ENCODE measurements at places on chromosomes 7 and 10.

GRCh38 chr7:149060156-149060555 lies 30.4 kb downstream of the ZNF786 start:
- no peak for DNase-seq

- no peak for DNase-seq
These were observed 68.1 kb downstream of the CNOT4 start for GRCh38 chr7:135441791-135442190.

DNA sequence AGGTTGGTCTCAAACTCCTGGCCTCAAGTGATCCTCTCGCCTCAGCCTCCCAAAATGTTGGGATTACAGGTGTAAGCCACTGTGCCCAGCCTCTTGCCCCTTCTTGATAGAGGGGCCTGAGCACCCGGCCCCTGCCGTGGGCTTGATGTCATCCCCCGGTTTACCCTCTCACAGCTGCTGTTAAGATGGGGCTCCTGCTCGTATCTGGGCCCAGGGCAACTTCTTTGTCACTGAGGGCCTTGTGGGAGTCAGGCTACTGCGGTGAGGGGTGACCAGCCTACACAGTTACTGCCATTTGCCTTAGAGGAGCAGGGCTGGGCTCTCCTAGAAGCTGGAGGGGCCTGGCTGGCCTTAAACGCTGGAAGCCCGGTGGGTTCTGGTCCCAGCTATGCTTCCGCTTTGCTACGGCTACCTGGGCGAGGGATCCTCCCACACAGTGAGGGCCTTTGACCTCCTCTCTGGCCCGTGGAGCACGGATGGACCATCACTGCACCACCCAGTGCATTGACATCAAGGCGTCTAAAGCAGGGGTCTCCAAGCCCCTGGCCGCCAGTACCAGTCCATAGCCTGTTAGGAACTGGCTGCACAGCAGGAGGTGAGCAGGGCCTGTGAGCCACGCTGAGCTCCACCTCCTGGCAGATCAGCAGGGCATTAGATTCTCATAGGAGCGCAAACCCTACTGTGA lies 1.1 kb upstream of the TMEM130 start:
- no peak for DNase-seq

DNA sequence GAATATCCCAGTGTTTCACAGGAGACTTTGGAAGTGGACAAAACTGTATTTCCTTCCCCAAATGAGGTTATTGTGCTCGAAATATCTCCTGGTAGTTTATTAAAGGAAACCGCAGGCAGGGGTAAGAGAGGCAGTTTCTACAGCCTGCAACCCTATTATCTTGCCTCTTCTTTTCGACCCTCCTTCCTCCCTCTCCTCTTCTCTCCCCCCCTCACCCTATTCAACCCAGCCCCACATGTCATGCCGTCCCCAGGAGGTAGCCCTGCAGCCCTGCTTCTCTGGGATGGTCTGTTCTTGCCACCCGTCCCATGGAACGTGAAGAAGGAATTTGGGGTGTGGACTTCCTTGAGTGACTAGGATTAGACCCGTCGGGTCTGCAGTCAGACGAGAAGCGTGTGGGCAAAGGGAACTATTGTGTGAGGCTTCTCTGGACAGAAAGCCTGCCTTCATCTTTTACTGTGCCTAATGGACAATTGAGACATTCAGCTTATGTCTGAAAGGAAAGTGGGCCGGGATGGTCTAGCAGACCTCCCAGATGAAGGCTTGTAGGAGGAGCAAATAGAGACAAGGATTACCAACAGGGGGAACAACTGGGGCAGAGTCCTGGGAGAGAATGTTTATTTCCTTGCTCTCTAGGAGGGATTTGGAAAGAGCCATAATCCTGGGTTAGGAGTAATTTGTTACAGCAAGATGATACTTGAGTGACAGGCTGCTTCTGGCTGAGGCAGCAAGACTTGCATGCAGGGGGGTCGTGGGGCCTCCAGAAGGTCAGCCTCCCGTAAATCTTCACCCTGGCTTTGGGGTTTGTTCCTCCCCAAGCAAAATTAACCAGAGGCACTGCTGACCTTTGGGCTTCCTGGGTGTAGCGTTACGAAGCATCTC lies 77.8 kb downstream of the TCF7L2 start:
- no peak for DNase-seq

GRCh38 chr10:112481602-112482001 lies 34.6 kb downstream of the VTI1A start:
- no peak for DNase-seq

- DNase-seq: no peak
These were observed 144.8 kb downstream of the CPEB3 start for GRCh38 chr10:92146107-92146506.

DNA sequence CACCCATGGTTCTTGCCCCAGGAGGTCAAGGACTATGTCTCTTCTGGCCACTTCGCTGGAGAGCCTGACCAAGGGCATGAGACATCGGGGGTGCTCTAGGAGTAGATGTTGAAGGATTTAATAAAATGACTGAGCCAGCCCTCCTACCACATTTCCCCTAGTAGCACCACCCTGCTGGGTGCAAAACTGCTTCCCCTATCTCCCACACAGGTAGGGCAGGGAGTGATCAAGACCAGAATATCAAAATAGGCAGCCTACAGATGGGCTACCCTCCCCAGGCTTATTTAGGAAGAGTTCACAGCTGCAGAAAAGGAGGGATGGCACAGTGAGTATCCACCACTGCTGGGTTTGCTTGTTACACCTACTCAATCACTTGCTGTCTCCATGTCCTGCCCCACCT lies 103.9 kb downstream of the FGFR2 start:
- no peak for DNase-seq

DNA sequence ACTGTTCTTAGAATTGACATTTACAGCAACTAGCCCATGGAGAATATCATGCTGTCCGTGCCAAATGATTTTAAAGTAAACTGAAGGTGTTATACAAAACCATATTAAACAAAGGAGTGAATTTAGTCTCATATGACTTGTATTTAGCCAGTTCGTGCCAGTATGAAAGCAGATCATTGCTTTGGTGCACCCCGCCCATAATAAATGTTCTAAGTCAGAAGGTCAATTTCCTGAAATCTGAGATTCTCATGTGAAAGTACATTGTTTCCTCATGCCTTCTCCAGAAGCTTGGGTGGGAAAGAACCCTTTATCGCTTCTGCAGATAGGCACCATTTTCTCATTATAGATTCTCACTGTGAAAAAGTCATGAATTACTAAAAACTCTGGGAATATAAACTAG lies 106.4 kb downstream of the CAMK1D start:
- no peak for DNase-seq

DNA sequence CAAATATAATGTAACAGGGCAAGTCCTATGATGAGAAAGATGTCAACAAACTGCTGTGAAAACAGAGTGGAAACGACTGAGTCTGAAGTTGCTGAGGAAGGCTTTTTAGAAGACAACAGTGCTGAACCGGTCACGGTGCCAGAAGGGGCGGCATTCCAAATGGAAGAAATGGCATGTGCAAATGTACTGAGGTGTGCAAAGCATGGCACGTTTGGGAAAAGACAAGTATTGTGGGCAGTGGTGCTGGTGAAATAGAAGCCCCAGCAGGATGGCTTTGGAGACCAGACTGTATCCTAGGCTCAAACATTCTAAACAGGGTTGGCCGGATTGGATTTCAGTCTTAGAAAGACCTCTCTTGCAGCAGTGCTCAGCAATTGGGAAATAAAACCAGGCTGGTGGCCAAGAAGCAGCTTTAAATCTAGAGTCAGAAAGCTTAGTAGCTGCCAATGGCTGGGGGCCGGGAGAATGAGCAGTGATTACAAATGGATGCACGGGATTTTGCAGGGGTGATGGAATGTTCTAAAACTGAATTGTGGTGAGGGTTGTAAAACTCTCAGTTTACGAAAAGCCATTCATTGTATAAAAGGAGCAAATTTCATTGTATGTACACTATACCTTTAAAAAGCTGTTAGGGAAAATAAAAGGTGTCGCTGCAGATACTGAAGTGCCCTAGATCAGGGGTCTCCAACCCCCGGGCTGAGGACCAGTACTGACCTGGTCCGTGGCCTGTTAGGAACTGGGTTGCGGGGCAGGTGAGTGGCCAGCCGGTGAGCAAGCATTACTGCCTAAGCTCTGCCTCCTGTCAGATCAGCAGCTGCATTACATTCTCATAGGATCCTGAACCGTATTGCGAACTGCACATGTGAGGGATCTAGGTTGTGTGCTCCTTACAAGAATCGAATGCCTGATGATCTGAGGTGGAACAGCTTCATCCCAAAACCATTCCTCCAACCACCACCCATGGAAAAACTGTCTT lies 141.6 kb downstream of the HIBADH start:
- DNase-seq: no peak

DNA sequence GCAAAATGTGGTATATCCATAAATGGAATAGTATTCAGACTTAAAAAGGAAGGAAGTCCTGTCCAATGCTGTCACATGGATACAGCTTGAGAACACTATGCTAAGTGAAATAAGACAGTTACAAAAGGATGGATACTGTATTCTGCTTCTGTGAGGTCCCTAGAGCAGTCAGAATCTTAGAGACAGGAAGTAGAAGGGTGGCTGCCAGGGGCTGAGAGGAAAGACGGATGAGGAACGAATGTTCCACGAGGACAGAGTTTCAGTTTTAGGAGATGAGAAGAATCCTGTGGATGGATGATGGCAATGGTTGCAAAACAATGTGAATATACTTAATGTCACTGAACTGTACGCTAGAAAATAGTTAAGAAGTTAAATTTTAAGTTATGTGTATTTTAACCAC lies 3.8 kb downstream of the PRKCQ start:
- DNase-seq: peak; percentile 19

DNA sequence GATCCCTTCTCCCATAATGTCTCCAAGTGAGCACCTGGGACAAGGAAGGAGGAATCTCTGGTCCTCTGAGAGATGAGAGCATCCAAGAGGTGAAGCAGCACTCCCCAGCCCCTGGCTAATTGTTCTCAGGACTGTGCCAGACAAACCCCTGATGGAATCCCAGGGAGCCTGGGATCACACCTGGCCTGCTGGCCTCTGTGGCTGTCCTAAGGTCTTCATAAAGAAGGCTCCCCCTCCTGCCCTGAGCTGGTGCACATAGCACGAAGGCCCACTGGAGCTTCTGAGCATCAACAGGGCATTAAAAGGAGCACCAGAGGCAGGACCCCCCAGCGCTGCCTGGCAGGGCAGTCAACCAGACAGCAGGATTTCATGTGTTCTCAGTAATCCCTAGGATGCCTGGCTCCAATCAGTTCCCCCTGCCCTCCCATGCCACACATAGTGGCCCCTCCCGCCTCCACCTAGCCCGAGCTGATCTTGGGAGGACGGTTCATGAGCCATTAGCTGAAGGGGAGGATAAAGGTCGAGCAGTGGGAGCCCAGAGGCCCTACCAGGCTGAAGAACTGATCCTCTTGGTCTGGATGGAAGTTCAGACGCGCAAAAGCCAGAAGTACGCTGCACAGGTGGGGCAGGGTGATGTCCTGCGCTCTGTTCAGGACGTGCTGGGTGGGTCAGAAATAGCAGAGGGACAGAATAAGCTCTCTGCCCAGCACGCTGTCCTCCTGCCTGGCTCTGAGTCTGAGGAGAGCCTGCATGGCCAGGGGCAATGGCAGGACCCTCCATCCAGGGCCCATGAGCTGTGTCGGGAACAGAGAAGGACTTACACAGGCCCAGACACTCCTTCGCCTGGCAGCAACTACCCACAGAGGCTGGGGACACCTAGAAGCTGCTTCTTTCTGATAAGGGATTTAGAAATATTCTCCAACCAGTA lies 8.4 kb downstream of the TBRG4 start:
- DNase-seq: no peak

DNA sequence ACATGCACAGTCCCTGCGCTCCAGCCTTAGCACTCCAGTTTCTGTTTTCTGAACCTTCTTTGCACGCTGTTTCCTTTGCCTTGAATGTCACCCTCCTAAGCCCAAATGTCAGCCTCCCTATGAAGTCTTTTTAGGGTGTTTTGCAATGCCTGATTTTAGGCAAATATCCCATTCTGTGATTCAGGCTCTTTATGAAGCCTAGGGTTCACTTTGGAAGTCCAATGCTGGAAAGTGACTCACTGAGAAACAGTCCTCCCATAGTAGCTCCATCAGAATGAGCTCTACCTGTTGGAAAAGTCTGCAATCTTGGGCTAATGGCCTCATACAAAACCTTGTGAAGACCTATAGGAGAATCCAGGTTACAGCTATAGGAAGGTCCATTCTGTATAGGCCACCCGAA lies 5.3 kb downstream of the LAMB4 start:
- DNase-seq: no peak

GRCh38 chr7:150788474-150789269 lies 11.5 kb downstream of the TMEM176B start:
- peak; percentile 27 for DNase-seq

- no peak for DNase-seq
These were observed 100.9 kb downstream of the JMJD1C start for GRCh38 chr10:63364918-63365317.

- no peak for DNase-seq
These were observed 246.4 kb downstream of the EMX2 start for GRCh38 chr10:117788911-117789310.

DNA sequence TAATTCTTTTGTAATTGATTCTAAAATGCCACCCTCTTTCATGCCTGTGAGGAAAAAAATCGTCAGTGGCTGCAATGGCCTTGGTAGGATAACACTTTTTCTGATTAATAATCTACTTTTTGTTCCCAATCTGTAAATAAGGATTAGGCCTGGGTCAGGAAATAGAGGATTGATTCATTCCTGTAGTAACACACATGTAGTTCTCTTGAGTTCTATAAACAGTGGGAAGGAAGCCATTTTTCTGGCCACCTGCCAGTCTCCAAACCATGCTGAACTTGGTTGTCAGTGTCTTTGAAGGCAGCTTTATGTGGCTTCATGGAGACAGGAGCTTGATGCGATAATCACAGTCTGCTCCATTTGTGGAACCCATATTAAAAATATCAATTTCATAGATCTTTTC lies 169.3 kb upstream of the NFE2L3 start:
- no peak for DNase-seq

DNA sequence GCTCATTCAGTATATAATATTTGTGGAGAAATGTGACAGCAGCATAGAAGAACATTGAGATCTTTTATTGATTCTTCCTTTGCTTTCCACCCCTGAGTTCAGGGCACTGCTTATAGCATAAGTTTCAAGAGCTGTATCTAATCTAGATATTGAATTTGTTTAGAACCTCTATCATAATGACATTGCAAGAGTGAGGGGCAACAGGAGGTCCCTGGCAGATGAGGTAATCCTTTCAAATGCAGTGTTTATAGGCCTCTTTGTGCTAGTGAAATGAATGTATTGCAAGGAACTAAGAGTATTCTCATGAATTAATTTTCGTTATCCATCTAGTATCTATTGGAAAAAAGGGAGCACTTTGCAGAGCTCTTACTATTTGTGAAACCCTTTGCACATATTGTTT lies 167.2 kb upstream of the FERD3L start:
- DNase-seq: no peak

GRCh38 chr10:102131286-102132170 lies 1.3 kb upstream of the PPRC1 start:
- DNase-seq: no peak

DNA sequence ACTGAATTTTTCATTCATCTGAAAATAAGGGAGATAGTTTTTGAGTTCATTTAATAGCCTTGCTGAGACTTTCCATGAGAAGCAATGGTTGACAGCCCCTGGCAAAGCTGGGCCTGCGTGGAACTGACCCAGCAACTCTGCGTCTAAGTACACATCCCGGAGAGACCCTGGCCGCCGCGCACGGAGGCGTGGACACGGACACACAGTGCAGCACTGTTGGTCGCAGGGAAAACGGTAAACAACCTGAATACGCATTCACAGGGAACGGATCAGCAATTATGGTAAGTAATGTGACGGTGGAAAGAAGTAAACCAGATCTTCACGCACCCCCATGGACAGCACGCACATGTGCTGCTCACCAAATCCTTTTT lies 28.2 kb downstream of the GNA12 start:
- DNase-seq: no peak

GRCh38 chr7:105743351-105744090 lies 132.9 kb downstream of the ATXN7L1 start:
- no peak for DNase-seq

Measured in OCI-M1 (cell line).